MCF 10A (cell line): ENCODE measurements at places on chromosomes 3 and 15. TPM values are rescaled to one million over a fixed set of nuclear protein-coding genes. Genes with fewer than 3 reads are reported as not detected.

- no peak for DNase-seq
Measured at GRCh38 chr3:163622384-163622783, 1455.9 kb downstream of the SI start.

DNA sequence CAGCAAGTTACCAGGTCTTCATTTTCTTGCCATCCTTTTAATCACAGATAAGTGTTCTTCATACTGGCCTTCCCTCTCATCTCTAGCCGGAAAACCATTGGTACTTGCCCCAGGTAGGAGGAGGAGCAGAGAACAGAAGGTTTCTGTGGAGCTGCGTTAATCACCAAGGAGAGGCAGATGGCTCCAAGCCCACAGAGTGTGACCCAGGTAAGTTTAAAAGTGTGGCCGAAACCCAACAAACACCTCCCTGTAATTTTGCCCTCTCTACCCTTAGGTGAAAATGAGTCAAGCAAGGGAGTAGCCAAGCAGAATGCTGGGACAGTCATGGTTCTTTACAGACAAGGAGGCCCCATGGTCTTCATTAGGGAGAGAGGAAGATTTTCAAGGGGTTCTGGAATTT, 37.3 kb downstream of the NFKBIZ start:
- DNase-seq = peak; percentile 50

DNA sequence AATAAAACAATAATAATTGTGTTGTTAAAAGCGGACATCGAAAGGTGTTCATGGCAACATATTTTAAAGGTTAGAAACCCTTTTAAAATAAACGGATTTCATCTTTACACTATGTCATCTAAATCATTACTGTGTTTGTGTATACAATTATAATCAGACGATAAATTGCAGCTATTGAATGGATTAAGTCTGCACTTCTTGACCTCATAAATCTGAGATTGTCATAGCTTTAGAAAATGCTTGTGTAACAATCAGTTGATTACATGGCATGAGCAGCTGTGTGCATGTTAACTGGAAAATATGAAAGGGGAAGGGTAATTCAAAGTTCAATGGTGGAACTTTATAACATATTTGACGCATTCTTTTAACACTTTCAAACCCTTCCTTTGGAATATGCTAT, 152.4 kb upstream of the MDFIC2 start:
- DNase-seq = no peak

DNA sequence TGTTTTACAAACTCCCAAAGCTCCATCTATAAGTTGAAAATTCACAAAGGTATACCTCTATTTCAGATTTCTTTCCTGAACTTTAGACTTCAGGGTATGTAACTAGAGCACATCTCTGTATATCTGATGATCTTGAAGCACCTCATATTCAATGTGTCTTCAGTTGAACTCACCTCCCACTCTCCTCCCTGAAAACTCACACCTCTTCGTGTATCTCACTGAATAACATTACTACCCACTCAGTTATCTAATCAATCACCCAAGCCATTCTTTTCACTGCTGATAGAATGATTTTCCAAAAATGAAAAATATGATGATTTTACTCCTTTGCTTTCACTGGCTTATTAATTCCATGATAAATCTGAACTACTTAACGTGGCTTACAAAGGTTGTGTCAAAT, 52.9 kb downstream of the GTPBP8 start:
- no peak for DNase-seq

- peak; percentile 24 for DNase-seq
Measured at GRCh38 chr3:149343951-149344350, 10.5 kb upstream of the TM4SF18 start.

GRCh38 chr15:101054116-101054515, 135.0 kb downstream of the LRRK1 start:
- DNase-seq = no peak

PARP16 gene
- 5.9 and 6.1 TPM in 2 replicates for total RNA-seq

FETUB gene
- total RNA-seq = 0.47 TPM in 1 of 2 replicates, not detected in the other

TMEM40 gene
- 30.3 and 58.4 TPM in 2 replicates for total RNA-seq

SAMMSON gene
- not detected in 2 replicates for total RNA-seq
